RPMI8226 (cell line): ENCODE measurements at places on chromosomes 1 and 21.

- no peak for DNase-seq
Measured at GRCh38 chr1:10400013-10400412, 1.1 kb downstream of the PGD start.

DNA sequence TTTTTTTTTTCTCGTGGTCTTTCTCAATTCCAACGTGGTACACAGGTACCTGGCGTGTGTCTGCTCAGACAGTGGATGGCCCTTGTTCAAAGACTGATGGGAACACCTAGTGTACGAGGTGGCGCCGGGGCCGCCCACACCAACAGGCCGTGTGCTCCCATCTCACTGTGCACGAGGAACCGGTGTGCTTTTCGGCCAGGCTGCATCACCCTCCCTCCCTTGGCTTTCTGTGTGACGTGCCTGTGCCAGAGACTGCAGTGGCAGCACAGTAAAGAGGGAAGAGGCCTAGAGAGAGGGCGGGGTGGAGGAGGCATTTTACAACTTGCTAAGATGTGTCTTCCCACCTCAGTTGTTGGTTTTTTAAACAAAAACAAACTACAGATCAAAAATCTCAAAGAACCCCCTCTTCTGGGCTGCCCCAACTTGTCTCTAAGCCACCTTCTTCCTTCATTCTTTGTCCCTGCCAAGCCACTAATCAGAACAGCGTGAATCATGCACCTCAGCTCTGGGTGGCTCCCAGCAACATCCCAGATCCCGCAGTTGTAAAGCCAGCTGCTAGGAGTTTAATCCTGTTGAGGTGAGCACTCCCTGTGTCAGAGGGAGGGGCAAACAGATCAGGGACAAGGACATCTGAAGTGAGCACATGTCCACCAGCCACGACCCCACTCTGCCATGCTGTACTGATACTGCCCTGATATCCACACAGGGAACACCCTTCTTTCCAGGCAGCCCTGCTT lies 20.7 kb downstream of the IRF2BP2 start:
- DNase-seq: no peak

DNA sequence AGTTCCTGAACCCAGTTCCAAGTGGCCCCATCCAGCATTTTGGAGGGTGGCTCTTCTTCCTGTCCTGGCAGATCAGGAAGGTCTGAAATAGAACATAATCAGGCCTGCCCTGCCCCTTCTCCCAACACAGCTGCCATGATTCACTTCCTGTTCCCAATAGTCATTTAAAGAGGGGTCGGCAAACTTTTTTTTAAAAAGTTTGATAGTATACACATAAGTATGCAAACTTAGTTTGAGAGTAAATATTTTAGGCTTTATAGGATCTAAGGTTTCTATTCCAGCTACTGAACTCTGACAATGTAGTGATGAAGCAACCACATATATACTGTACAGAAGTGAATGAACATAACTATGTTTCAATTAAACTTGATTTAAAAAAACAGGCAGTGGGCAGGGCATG lies 66.4 kb downstream of the LUZP1 start:
- DNase-seq: no peak

DNA sequence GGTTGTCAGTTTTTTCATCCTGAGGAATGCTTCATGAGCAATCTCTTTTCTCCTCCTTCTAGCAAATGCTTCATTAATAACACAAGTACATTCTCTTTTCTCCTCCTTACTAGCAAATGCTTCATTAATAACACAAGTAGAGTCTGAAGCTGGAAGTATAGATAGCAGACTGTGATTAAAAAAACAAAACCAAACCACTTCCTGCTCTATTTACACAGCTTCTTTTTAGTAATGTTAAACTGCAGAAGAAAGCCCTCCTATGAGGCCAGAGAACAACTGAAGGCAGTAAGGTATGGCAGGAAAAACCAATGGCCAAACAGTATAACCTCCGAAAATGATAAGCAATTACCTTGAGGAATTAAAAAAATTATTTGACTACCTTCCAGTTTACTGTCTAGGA lies 90.1 kb downstream of the ZSWIM5 start:
- DNase-seq: no peak

DNA sequence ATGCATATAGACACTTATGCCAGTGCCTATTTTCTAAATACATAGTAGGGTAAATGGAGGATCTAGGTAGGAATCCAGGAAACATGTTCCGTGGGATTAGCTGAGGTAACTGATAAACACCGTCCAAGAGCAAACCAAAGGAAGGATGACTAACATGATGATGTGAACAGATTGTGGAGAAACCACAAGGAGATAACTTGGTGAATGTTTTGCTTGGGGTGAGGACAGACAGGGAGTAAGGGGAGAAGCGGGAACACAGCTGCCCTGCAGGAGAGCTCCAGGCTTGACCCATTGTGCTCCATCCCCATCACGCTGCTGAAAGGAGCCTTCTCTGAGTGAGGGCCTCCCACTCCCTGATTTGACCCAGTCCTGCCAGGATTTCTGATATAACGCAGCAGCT lies 87.0 kb upstream of the ZC3H11B start:
- DNase-seq: no peak

GRCh38 chr21:25428537-25428936 lies 178.7 kb downstream of the MRPL39 start:
- DNase-seq: no peak

GRCh38 chr1:174222166-174222949 lies 63.0 kb downstream of the RABGAP1L start:
- DNase-seq: no peak

GRCh38 chr1:65939636-65940035 lies 146.9 kb downstream of the PDE4B start:
- DNase-seq: no peak

GRCh38 chr1:208203848-208204609 lies 40.2 kb downstream of the PLXNA2 start:
- no peak for DNase-seq
